Thoracic aorta (tissue), 2 donors: ENCODE measurements at places on chromosomes 12 and 14.

DNA sequence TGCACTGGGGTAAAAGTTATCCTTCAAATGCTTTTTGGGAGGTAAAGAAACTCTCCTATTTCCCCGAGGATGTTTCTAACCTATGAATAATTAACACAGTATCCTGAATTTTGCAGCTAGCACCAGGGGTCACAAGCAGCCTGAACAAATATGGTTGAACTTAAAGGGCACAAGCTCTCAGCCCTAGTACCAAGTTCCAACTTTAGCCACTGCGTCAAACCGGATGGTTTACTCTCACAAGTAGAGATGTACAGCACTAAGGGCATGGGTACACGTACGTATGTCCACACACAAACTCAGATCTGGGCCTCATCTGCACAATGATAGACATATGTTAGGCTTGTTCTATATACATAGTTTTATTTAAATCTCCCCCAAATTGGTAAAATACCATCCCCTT, 4.7 kb downstream of the CCDC88C start:
- DNase-seq, result no peak

GRCh38 chr12:5524116-5524768, 92.3 kb downstream of the NTF3 start:
- no peak for DNase-seq

GRCh38 chr12:1328391-1328790, 266.0 kb downstream of the FBXL14 start:
- no peak for DNase-seq

DNA sequence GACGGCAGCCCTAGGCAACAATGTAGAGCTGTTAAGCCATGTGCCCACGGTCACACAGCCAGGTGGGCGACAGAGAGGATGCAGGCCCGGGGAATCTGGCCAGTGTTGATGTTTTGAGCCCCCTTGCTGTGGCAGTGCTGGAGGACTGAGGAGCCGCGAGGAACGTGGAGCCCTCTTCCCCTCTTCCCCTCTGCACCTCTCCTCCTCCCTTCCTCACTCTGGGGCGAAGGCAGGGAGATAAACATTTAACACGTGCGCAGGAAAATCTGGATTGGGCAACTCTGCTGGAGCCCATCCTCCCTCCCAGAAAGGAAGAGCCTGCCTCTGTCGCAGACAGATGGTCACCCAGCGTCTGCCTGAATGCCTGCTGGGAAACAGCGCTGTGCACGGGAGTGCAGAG, 376.8 kb downstream of the FUT8 start:
- no peak for DNase-seq

- DNase-seq, result no peak
These were observed at the start of gene BEGAIN for GRCh38 chr14:100587086-100587762. TSS of gene BEGAIN (minus strand) at chr14:100587417. CDS start at chr14:100587290, 127 bp downstream.

GRCh38 chr14:30921305-30921704, 46.9 kb downstream of the COCH start:
- no peak for DNase-seq

DNA sequence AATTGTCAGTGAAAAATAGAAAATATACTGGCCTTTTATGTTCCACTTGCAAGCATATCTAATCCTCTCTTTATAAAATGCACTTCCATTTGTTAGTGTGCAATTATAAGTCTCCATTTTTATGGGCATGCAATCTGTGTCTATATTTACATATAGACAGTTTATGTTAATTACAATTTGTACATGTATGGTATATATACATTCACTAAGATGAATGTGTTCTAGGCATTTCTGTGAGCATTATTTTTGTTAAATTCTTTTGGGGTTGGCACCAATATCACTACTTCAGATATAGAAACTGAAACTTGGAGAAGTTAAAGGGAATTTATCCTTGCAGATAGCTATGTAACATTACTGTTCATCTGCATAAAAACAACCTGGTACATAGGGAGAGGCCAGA, 470.8 kb upstream of the LMO3 start:
- no peak for DNase-seq

- DNase-seq, result no peak
These were observed 408.0 kb downstream of the ZFP36L1 start for GRCh38 chr14:68384881-68385280.

DNA sequence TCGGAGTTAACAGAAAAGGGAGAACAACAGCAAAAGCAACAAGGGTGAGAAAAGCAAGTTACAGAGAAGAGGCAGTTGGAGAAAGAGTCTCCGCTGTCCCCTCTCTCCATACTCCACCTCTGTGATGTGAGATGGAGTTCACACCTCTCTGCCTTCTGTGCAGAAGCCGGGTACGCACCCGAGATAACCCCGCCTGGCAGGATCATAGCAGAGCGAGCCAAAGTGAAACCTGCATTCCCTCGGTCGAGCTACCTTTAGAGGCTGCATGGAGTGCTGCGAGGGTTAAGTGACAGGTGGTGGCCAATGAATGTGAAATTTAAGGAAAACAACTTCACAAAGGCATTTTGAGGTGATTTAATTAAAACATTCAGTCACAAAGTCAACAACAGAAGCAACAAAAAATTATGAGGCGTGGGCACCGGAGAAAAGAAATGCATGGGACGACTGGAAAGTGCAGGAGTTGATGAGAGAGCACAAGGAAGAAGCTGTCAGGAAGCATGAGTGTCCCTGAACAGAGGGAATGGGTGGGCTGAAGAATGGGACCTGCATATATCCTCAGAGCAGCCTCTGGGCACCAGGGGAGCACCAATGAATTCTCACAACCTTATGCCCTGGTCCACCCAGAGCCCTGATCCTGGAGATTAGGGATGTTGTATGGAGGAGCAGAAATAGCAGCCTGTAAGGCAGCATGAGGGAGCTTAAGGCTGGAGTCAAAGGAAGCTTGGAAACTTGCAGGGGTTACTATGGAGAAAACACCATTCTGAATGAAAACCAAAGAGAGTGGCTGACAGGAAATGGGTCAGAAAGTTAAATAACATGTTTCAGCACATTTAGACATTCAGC, 208.3 kb downstream of the EMP1 start:
- DNase-seq, result no peak

DNA sequence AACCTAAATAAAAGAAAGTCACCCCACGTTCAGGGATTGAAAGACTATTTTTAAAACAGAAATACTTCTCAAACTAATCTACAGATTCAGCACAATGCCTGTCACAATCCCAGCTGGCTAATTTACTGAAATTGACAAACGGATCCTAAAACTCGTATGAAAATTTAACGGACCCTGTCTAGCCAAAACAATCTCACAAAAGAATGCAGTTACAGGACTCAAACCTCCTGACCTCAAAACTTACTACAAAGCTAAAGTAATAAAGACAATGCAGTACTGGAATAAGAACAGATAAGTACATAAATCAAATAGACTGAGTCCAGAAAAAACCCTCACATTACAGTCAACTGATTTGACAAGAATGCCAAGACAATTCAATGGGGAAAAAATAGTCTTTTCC, 48.8 kb downstream of the IPO8 start:
- DNase-seq, result no peak

DNA sequence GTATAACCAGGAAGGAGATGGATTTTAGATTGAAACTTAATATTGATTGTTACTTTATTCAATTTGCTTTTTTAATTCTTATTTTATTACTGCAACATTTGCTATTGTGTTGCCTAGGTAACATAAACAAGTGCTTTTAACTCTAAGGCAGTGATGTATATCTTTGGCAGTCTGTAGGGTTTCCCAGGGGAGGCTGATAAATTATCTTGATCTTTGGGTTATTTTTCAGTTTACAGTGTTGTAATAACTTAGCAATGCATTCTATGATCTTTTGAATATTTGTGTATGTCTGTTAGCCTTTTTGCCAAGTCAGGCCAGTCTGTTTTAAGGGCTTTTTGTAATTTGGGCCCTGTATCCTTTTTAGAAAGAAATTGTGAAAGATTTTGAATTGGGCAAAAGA, 7.8 kb upstream of the DTD2 start:
- no peak for DNase-seq
